ENCODE measurements at places on chromosomes 6 and 20.

GRCh38 chr20:64191002-64191401, 26.8 kb downstream of the MYT1 start:
- H3K4me1 ChIP-seq = no peaks in the 10 kb centered on the region
- no peak overlapping the region for H3K27ac ChIP-seq
- H3K27me3 ChIP-seq = peaks cover 25% of the 10 kb centered on the region
- no peaks in the 10 kb centered on the region for H3K36me3 ChIP-seq
- H3K4me3 ChIP-seq = no peak overlapping the region

DNA sequence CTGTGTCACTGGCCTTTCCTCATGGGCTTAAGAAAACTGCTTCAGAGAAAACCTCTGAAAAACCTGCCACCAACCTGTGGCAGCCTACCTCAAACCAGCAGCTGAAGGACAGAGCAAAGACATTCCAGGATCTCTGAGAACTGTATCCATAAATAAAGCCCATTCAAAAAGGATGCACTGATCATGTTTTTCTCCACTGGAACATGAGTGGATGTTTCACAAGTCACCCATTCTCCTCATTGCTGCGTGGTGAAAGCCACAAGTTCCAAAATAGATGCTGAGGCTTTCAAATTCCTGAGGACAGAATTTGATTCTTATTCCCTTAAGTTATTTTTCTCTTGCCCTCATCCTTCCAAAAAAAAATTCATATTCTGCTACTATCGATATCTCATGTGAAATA, 280.6 kb downstream of the KHDC1L start:
- no peaks in the 10 kb centered on the region for H3K27me3 ChIP-seq
- H3K4me1 ChIP-seq = no peaks in the 10 kb centered on the region
- no peak overlapping the region for H3K27ac ChIP-seq
- no peak overlapping the region for H3K4me3 ChIP-seq

DNA sequence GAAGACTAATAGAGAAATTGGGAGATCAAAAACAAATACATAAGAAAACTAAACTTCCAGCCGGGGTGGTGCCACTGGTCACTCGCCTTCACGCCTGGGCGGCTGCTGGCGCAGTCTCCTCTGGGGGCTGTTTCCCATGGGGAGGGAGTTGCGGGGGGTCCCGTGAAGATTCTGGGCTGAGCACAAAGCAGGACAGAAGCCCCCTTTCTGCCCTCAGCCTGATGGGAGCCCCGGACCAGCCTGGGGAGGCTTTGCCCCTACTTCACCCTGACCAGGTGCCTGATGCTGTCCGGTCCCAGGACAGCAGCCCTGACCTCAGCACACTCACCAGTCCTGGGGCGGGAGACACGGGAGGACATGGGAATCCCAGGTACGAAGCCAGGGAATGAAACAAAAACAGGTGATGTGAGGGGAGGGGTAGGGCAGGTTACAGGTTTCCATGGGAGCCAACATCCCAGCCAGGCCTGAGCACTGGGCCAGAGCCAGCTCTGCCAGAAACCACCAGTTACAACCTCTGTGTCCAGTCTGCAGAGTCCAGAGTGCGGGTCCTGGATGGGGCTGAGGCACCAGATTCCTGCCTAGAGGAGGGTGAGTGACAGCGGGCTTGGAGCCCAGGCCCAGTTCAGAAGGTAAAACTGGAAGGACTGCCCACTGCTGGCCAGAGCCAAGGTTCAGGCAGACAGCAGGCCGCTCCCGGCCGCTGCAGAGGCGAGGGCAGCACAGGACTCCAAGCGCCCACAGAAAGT, 326.4 kb downstream of the TAF4 start:
- H3K27ac ChIP-seq = no peak overlapping the region
- no peaks in the 10 kb centered on the region for H3K4me1 ChIP-seq
- no peaks in the 10 kb centered on the region for H3K36me3 ChIP-seq
- DNase-seq = no peak
- H3K4me3 ChIP-seq = no peak overlapping the region
- peaks cover 5% of the 10 kb centered on the region for H3K27me3 ChIP-seq

DNA sequence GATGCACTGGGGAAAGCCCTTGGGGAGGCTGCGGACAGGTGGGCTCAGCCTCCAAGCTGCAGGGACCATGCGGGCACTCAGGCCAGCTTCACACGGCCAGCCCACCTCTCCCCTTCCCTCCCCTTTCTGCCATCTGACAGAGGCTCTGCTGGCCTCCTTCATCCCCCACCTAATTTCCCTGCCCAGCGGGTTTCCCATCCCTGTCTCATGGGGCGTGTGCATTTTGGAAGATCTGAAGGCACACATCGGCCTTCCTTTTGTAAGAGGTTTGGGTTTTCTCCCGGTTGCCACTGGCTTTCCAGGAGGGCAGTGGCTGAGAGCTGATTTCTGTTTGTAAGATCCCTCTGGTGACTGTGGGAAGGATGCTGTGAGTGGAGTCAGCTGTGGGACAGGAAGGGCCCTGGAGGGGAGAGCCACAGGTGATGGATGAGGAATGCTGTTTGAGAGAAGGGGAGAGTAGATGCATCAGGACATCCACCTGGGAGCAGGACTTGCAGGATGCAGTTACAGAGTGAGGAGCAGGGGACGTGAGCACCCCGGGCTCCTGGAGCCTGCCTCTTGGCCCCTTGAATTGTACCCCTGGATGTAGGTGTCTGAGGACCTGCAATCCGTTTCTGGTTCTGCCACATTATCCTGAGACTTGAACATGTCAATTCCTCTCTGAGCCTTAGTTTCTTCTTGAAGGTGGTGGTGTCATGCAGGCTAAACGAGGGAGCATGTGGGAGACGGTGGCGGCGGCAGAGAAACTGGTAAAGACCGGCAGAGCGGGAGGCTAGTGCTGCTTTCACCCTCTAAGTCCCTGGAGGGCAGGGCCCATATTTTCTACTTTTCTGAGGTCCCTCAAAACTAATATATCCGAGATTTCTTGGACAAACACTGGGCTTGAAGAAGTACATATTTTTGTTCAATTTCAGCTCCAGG, 5.9 kb upstream of the TUBB1 start:
- peak overlapping the region; percentile 19 for H3K27ac ChIP-seq
- H3K27me3 ChIP-seq = no peaks in the 10 kb centered on the region
- H3K4me3 ChIP-seq = no peak overlapping the region
- no peak for DNase-seq

DNA sequence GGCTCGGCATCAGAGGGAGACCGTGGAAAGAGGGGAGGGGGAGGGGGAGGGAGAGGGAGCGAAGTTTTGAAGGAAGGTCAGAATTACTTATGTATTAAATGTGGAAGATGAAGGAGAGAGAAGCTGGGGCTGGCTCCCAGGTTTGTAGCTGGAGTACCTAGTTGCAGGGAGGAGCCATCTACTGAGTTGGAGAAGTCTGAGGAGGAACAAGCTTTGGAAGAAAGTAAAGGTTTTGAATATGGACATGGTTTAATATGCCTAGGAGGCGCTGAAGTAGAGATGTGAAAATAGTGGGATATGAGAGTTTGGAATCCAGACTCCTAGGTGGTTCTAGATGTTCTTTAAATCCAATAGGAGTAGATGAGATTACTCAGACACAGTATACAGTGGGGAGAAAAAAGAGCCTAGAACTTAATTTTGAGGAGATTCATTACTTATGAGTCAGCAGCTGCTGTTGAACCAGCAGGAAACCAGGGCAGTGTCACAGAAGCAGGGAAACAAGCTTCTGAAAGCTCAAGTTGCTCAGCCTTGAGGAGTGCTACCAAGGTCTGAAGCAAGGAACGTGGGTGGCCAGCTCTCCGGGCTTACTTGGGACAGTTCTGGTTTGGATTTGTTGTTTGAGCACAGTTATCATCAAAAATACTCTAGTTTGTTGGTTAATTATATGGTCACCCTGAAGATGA, 149.3 kb downstream of the UTRN start:
- H3K36me3 ChIP-seq = peaks cover 38% of the 10 kb centered on the region
- peaks cover 16% of the 10 kb centered on the region for H3K4me1 ChIP-seq
- H3K27ac ChIP-seq = peak overlapping the region; percentile 27

DNA sequence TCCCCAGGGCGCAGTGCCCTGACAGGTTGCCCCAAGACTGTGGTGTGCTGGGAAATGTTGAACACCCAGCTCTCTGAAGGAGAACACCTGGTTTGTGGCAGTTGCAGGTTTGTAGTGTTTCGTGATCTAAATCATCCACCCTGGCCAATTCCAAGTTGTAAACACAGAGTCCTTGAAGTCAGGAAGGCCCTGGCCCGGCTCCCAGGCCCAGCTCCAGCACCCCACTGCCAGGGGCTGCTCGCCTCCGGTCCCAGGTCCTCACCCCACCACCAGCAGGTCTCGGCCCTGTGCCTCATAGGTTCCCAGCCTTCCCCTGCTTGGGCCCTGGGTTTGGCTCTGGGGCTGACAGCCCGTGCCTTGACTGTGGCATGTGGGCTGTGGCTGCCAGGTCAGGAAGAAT, 121.4 kb upstream of the MLN start:
- H3K27me3 ChIP-seq = no peaks in the 10 kb centered on the region
- no peaks in the 10 kb centered on the region for H3K36me3 ChIP-seq
- no peak for DNase-seq
- H3K4me1 ChIP-seq = peaks cover 6% of the 10 kb centered on the region

GRCh38 chr6:1667012-1667804, 57.5 kb downstream of the FOXC1 start:
- H3K4me3 ChIP-seq = no peak overlapping the region
- no peak overlapping the region for H3K27ac ChIP-seq
- DNase-seq = no peak
- peaks cover 6% of the 10 kb centered on the region for H3K36me3 ChIP-seq
- H3K27me3 ChIP-seq = peaks cover 29% of the 10 kb centered on the region

DNA sequence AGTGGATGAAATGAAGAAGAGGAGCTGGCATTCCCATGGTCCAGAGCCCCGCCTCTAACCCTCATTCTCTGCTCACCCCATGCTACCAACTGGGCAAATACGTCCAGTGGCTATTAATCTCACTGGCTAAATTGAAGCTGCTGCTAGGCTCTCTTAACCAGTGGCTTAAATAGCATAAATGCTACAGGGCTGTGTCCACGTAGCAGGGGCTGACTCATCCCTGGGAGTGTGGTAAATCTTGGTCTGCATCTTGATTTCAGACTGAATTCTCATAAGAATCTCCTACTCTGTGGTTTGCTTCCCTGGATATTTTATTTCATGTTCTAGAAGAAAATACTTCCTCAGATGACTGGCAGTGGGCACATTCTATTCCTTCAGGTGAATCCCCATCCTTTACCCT, 193.1 kb upstream of the ARG1 start:
- DNase-seq = no peak
- no peaks in the 10 kb centered on the region for H3K27me3 ChIP-seq
- no peak overlapping the region for H3K4me3 ChIP-seq
- H3K4me1 ChIP-seq = peaks cover 28% of the 10 kb centered on the region

GRCh38 chr6:94401311-94401710, 982.0 kb upstream of the EPHA7 start:
- H3K4me1 ChIP-seq = no peaks in the 10 kb centered on the region
- H3K4me3 ChIP-seq = no peak overlapping the region
- H3K27ac ChIP-seq = no peak overlapping the region
- no peak for DNase-seq
- no peaks in the 10 kb centered on the region for H3K27me3 ChIP-seq

- no peak overlapping the region for H3K4me3 ChIP-seq
- no peaks in the 10 kb centered on the region for H3K36me3 ChIP-seq
- no peaks in the 10 kb centered on the region for H3K27me3 ChIP-seq
- H3K4me1 ChIP-seq = no peaks in the 10 kb centered on the region
- no peak overlapping the region for H3K27ac ChIP-seq
- no peak for DNase-seq
These were observed 92.3 kb upstream of the FUT9 start for GRCh38 chr6:95923518-95923917.

GRCh38 chr6:47571488-47571887, 93.9 kb downstream of the CD2AP start:
- no peaks in the 10 kb centered on the region for H3K27me3 ChIP-seq
- peaks cover 3% of the 10 kb centered on the region for H3K36me3 ChIP-seq
- no peak overlapping the region for H3K27ac ChIP-seq
- peaks cover 5% of the 10 kb centered on the region for H3K4me1 ChIP-seq

- H3K4me1 ChIP-seq = peaks cover 62% of the 10 kb centered on the region
- no peaks in the 10 kb centered on the region for H3K27me3 ChIP-seq
- peak; percentile 65 for DNase-seq
- H3K36me3 ChIP-seq = no peaks in the 10 kb centered on the region
These were observed 34.7 kb upstream of the IRF4 start for GRCh38 chr6:356828-357251.

DNA sequence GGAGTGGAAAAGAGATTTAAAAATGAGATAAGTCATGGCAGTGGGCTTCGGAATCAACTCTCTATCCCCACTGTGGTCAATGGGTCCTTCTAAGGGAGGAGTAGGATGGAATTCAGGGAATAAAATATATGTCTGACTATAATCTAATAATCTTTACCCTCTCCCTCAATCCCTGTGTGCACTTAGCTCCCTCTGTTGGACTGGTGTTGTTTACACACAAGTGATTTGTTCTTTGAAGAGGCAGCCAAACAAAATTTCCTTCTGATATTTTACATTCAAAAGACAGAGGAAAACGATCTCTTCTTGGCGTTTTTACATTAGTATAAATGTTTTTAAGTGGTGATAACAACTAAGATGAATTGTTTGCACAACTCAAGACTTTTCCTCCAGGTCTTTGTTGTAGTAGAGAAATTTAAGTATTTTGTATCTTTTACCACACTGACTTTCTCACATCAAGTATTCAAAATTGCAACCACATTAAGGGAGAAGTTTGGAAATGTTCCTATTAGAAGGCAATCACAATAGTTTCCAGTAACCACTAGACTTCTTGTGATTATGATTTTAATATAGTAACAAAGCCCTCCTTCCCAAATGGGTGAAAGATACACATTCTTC, 317.8 kb downstream of the CENPW start:
- no peak for DNase-seq
- no peaks in the 10 kb centered on the region for H3K36me3 ChIP-seq
- H3K4me1 ChIP-seq = no peaks in the 10 kb centered on the region
- H3K27me3 ChIP-seq = no peaks in the 10 kb centered on the region
- no peak overlapping the region for H3K27ac ChIP-seq

DNA sequence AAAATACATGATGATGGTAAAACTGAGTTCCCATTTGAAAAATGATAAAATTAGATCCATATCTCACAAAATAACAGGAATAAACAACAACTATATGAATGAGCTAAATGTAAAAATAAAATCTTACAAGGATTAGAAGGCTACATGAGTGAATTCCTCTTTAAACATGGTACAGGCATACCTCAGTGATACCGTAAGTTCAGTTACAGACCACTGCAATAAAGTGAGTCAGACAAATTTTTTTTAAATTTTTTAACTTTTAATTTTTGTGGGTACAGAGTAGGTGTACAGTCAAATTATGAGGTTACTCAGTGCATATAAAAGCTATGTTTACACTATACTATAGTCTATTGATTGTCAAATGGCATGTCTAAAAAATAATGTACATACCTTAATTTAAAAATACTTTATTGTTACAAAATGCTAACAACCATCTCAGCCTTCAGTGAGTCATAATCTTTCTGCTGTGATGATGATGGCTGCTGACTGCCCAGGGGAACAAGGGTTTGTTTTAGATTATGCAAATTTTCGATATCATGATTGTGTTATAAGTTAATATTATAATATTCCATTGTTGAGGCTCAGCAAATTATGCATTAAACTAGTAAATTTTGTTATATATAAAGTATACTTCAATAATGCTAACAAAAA, 222.8 kb upstream of the RUNX2 start:
- H3K4me1 ChIP-seq = peaks cover 3% of the 10 kb centered on the region
- H3K4me3 ChIP-seq = no peak overlapping the region
- no peak overlapping the region for H3K27ac ChIP-seq
- H3K36me3 ChIP-seq = no peaks in the 10 kb centered on the region
- DNase-seq = no peak
- H3K27me3 ChIP-seq = no peaks in the 10 kb centered on the region

- H3K4me3 ChIP-seq = no peak overlapping the region
- DNase-seq = no peak
- H3K27me3 ChIP-seq = peaks cover 7% of the 10 kb centered on the region
- H3K36me3 ChIP-seq = no peaks in the 10 kb centered on the region
- peaks cover 9% of the 10 kb centered on the region for H3K4me1 ChIP-seq
These were observed 201.8 kb upstream of the LRFN2 start for GRCh38 chr6:40788661-40789655.
